NCI-H2081 (cell line): ENCODE measurements at places on chromosomes 11 and 22.

- DNase-seq, result no peak
Observed at GRCh38 chr11:107041088-107041444, 22.8 kb upstream of the GUCY1A2 start.

- DNase-seq, result no peak
Observed at GRCh38 chr11:4065601-4066377, 28.8 kb upstream of the RRM1 start.

DNA sequence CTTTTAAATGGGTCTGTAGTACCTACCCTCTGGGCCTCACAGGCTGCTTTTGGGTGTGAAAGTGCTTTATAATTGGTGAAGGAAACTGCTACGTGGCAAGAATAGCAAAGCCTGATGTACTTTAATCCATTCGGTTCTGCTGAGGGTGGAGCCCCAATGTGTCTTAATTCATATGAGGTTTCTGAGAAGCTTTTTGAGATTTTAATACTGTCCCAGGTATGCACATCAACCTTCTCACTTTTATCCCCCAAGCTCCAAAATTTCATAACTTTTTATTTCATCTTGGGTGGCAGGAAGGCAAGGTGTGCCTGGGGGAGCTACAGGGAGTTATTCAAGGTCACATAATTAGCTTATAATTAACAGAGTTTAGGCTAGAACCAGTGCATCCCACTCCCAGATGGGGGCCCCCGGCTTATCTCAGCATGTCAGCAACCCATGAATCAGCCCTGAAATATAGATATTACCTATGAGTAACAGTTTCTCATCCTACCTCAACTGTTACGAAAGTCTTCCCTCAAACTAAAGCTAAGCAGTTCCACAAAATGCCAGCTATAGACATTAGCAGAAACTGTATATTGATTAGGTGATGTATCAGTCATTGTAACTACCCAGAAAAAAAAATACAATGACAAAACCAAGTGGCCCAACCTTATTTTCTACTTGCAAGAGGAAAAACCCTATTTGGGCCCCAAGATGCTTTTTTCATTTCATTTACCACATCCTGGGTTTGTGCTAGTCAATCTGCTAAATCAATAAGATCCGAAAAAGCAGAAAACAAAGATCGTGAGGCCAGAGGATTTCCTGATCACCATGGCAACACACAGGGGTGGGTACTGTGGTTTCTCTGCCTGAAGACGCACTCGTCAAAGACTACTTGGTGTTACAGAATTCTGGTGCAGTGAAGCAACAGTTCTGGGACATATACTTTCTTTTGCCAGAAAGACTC lies 26.7 kb downstream of the CD44 start:
- no peak for DNase-seq

- no peak for DNase-seq
Observed at GRCh38 chr11:33861386-33861785, 30.5 kb downstream of the LMO2 start.

DNA sequence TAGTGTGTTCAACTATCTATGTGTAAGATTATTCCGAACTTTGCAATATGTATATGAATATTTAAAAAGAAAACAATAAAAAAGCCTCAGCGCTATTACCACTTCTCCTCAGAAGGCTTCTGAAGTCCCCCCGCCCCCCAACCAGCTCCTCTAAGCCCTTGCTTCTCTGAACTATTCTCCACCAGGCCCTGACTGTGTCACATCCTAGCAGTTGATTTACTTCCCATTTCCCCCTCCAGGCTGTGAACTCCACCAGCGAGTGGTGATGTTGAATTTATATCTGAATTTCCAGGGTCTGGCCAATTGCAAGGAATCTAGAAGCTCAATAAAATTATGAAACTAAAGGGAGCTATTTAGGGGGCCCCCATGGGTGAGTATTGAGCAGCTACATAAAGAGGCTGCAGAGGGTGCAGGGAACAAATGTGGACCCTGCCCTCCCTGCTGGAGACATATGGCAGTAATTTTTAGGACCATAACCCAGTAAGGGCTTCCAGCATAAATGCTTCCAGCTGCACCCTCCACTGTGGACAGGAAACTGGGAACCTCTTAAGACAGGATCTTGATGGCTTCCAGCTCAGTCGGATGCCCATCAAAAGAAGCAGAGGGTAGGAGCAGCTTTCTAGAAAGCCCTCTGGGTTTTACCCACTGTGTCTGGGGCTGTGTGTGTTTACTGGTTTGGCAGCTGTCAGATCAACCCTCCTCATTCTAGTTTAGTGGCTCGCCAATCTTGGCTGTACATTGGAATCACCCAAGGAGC lies 81.4 kb downstream of the TIMP3 start:
- no peak for DNase-seq

DNA sequence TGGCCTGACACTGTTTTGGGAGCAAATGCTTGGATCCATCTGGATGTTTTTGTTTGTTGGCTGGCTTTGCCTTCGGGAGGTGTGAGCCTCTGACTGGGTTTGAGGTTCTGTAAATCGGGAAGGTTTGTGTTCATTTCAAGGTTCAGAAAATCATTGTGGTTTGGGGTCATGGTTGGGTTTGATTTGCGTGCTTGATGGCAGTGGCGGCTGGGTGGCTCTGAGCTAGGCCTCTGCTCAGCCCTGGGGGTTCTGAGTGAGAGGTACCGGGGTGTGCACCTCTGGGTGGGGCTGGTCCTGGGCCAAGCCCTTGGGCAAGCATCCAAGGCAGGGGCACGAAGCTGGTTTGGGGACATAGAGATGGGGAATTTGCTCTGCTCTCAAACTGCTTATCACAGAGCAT lies 37.0 kb upstream of the ALX4 start:
- no peak for DNase-seq

GRCh38 chr11:33419924-33420323 lies 162.7 kb downstream of the HIPK3 start:
- DNase-seq, result no peak

DNA sequence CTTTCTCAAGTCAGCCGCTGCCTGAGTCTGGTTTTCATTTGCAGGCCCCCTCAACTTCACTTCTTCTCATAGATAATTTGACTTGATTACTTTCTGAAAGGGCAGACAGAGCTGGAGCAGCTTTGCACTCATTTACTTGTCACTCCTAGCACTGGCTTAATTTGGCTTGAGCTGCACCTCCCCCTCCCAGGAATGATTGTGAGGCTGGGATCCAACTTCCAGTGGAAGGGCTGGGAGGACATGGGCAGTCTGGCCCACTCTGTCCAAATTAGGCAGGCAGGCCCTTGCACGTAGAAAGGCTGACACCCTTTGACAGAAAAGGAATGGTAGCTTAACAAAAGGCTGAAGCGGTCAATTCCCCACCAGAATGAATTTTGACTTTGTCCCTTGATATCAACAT lies 453.9 kb downstream of the ETS1 start:
- no peak for DNase-seq

DNA sequence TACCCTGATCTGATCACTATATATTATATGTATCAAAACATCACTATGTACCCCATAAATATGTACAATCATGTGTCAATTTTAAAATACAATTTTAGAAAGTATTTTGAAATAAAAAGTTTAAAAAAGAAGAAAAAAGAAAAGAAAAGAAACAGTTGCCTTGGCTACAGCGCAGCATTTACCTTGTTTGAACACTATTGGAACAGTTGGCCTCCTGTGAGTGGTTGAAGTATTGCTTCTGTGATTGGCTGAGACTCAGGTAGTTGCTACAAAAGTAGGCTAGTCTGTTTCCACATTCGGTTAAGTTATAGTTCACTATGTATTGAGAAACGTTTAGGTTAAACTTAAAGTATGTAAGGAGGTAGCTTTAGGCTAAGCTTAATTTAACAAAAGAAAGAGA lies 7.9 kb upstream of the DTX4 start:
- DNase-seq, result no peak

DNA sequence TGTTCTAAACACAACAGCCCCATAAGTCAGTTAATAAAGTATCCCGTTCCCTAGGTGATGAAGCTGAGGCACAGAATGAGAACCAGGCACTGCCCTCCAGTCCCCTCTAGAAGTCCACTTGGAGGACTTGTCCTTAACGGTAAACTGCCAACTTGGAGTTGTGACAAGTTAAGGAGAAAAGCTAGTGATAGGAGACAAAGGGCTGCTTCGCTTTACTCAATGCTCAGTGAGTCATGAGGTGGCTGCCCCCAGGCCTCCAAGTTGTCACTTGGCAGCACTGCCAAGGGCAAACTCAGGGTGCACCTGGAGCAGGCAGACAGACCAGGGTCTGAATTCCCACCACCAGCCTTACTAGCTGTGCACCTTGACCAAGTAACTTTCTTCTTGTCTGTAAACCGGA lies 13.5 kb downstream of the SLC43A1 start:
- no peak for DNase-seq

DNA sequence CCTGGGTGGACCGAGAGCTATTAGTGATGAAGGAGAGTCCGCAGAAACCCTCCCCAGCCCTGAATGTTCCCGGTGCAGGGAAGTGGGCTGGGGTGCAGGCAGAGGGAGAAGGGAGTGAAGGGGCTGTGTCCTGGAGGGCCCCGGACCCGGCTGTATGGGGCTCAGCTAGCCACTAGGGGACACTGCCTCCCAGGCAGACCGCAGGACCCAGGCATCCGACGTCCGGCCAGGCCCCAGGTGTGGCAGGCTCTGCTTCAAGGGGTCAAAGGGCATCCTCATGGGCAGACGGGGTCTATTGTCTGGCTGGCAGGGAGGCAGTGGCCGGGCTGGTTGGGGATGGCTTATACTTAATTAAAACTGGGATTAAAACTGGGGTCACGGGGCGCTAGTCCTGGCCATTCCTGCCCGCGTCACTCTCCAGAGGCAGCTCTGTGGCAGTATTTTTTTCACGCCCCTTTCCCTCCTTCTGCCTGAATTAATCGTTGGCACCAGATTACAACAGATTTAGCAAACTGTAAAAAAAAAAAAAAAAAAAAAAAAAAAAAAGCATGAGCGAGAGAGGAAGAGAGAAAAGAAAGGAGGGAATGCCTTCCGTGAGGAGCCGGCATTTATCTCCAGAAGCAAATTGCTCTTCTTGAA lies 5.1 kb downstream of the FLRT1 start:
- DNase-seq, result no peak

DNA sequence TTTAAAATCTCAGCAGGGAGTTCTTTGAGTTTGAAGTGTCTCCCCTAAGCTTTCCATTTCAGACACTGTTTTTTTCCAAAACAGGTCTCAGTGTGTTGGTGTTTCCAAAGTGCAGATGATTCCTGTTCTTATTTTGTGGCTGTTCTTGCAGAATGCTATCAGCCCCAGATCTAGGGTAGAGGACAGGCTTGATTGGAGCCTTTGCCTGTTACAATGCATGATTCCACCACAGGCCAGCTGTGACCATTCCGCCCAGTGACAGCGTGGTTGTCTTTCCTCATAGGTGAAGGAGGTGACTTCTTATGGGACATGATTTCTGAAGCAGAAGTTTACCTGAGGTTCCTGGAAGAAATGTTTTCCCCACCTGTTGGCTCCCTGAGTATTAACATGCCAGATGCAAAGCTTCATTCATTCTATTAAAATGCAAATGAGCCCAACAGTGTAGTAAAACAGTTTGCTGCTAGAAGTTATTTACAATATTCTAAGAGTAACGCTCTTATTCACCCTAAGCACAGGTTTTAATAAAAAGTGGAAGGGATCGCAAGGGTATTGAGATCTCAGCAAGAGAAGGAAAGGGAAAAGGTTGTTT lies 36.9 kb upstream of the BIRC3 start:
- DNase-seq, result no peak

DNA sequence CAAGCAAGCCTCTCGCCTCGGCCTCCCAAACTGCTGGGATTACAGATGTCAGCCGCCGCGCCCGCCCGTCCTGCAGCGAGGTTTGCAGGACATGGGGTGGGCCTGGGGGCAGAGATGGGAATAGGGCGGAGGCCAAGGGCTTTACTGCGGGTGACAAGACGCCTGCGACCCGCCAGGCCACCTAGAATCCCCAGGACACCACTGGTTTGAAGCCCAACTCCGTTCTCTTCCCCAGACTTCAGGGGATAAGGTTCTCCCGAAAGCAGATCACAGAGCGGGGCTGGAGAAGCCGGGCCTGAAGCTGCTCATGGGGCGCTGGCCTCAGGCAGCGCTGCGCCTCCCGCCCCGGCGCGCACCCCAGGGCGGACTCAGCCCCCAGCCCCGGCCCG lies 354 bp downstream of the POLR2L start:
- no peak for DNase-seq

DNA sequence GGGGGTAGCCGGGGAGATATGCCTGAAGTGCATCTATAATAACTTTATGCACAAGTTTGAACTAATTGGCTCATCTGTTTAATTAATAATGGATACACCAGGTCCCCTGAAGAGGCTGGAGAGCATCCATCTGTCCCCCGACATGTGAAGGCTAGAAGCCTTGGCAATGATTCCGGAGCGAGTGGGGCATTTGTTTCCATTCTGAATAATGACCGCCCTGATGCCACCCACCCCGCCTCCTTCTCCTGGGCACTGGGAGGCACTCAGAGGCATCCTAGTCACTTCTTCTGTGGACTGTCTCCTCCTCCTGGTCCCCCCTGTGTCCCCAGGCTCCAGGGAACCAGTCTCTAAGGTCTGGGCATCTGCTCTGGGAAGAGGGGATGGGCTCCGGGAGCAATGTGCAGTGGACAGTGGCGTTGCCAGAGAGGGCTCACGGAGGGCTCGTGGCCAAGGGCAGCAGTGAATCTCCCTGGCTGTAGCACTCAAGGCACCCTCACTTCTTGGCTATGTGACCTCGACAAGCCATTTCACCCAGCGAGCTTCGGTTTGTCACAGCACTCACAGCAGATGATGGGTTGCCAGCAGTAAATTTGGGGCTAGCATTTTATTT lies 64.7 kb downstream of the TSPAN18 start:
- DNase-seq, result no peak

DNA sequence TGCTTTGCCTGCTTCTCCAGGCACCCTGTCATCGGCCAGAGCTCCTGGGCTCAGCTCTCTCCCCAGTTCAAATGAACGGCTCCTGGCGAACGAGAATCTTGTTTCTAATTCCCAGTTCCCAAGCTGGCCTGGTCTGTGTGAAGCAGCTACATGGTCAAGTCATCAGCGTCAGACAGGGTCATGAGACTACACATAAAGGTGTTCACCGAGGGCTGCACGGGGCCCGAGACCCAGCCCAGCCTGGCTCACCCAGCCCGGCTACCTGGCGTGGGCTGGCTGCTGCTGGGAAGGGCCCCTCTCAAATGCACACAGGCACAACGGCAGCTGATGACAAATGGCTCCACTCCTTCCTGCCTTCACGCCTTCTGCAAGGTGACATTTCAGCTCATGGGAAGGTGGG lies 14.6 kb upstream of the CELSR1 start:
- DNase-seq, result no peak

DNA sequence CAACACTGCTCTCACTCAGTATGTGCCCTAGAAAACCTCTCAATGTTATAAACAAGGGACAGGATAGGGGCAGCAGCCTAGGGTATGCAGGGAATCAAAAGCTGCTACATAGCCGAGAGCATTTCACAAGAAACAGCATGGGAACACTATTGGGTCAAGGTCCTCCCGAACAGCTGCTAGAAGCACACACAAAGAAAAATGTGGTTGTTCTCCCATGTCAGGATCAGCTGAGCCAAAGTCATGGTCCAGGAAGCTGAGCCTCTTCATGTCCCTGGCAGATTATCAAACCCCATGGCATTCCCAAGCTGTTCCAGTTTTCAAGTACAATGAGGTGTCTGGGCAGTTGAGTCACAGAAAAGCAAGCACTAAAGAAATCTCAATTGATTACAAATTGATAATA lies 21.0 kb upstream of the GDPD4 start:
- DNase-seq, result no peak

GRCh38 chr22:45211435-45211834 lies 29.3 kb downstream of the KIAA0930 start:
- no peak for DNase-seq
